Kidney (tissue), 22 donors: ENCODE measurements at places on chromosomes 2 and 18.

DNA sequence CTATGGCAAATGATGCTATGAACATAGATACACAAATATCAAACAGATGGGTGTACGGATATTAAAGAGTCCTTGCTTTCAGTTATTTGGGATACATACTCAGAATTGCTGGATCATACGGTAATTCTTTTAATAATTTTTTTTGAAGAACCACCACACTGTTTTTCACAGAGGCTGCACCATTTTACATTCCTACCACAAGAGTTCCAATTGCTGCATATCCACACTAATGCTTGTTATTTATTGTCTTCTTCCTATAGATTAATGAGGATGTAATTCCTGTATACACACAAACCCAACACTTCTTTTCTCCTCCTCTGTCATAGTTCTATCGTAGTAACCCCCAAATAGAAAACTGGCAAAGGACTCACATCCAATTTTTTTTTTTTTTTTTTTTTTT lies 21.7 kb downstream of the CD302 start:
- DNase-seq: no peak

GRCh38 chr2:178523596-178524134 lies 43.4 kb downstream of the PLEKHA3 start:
- DNase-seq: no peak

DNA sequence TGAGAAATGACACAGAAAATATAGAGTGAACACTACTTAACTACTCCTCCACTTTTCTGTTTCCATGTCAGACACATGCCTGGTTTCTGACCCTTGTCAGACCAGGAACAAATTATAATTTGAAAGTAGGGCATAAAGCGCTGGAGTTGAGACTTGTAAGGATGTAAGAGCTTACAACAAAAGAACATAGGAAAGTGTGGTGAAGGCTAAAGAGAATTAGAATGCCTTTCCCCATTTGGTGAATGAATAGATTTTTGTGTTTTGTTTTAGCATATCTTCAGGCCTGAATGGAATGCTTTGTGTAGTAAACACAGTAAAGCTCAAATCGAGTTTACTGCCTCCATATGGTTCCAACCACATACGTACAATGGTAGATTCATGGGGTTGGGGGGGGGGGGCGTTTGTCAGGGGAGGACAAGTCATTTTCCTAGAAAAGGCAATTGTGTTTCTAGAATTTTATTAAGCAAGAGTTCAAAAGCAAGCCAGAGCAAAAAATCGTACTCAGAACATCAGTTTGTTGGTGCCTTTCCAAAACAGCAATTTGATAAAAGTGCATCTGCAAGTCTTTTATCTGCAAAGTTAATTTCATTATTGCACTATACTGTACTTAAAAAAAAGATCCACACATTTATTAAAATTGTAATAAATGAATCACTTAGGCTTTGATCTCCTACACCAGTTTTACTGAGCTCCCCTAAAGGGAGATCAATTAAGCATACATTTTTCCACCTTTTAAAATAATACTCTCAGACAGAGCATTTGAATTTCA lies 30.9 kb downstream of the NRXN1 start:
- DNase-seq: no peak

DNA sequence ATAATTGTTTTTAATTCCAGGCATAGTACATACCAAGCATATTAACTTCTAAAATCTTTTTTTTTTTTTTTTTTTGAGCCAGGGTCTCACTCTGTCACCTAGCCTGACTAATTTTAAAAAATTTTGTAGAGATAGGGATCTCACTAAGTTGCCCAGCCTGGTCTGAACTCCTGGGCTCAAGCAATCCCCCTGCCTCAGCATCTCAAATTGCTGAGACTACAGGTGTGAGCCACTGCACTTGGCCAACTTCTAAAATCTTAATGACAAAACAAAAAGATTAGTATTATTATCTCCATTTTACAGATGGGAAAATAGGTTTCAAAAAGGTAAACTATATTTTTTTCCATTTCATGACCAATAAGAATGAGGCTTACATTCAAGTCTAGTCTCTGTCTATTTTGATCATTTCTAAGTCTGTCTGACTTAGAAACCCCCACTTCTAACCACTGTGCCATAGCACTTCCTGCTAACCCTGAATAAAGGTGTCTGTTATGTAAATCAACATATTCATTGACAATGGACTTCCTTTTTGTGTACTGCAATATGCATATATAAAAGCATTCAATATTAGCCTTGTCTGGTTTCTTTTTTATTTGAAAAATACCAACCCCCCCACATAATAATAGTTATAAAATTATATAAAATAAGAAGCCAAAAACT lies 28.7 kb upstream of the ZEB2 start:
- DNase-seq: no peak

- DNase-seq: no peak
These were observed 1072.5 kb downstream of the SUCLG1 start for GRCh38 chr2:83386549-83386948.

DNA sequence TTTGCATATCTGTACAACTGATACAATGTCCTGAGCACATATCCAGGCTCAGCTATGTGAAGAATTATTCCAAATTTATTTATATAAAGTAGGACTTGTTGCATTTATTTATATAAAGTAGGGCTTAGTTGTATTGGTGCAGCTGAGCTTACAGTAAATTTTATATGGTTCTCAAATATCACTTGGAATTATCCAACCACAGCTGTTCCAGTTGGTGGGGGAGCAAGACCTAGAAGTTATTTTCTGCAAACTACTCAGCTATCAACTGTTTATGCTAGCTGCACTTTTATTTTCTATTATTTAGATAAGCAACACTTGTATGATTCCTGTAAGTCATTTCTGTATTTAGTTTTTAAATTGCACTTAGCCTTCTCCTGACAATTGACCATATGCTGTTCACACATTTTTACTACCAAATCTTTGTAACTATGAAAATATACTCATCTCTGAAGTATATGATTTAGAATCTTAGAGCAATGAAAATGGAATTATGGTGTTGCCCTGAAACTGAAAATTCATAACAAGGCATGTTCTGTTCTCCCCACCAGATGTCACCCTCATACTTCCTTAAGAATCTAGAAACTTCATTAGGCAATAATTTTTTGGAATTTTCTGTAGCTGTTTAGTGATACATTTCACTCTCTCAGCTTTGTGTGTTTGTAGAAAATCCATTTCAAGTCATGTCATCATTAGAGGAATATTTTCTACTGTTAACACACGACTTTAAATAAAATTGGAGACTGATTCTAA lies 157.0 kb upstream of the CBLN2 start:
- DNase-seq: peak; percentile 26

GRCh38 chr2:10348891-10349290 lies 46.2 kb downstream of the HPCAL1 start:
- no peak for DNase-seq

GRCh38 chr2:241863536-241863954 lies 4.9 kb upstream of the PDCD1 start:
- peak; percentile 32 for DNase-seq

DNA sequence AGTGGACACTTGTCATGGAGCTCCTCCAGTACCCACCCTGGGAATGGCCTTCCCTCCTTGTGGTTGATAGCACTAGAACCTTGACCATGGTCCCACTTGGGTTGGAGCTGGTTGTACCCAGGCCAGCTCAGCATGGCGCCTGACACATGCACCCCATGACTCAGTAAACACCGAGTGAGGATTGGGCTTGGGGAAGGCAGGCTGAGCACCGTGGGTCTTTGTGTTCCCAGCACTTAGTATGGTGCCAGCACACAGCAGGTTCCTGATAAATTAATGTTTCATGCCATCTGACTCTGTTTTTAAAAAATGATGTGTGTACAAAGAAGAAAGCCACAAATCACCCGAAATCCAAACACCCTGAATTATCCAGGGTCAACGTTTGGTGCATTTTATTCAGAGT lies 69.8 kb downstream of the CIB4 start:
- no peak for DNase-seq

DNA sequence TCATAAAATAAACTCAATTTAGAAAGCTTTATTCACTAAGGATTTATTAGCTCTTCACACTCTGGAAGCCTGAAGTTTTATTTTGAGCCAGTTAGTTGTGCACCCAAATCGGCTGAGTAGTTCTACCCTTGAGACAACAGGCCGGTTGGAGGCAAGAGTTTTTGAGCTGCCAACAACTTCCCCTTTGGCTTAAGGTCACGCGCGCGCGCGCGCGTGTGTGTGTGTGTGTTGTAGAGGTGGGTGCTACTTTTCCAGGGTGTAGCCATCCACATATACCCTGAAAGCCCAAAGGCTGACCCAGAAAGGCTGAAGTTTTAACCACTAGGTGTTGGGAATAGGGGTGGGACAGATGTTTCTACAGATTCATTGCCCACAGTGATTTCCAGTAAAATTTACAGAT lies 150.2 kb upstream of the LHCGR start:
- peak; percentile 56 for DNase-seq

DNA sequence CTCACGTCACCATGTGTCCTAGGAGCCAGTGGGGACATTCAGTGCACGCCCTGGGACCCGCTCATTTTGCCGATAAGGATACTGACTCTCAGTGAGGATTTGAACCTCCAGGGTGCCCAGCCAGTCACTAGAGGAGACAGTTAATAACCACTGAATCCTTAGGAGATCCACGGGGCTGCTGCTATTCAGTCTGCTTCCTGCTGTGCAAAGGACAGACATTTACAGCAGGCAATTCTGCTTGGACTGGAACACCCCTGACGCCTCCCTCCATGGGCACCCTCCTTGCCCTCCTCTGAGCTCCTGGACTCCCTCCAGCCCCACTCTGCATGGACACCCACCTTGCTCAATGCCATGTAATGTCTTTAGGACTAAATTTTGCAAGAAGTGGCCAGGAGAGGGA lies 265.5 kb downstream of the EIPR1 start:
- DNase-seq: no peak

DNA sequence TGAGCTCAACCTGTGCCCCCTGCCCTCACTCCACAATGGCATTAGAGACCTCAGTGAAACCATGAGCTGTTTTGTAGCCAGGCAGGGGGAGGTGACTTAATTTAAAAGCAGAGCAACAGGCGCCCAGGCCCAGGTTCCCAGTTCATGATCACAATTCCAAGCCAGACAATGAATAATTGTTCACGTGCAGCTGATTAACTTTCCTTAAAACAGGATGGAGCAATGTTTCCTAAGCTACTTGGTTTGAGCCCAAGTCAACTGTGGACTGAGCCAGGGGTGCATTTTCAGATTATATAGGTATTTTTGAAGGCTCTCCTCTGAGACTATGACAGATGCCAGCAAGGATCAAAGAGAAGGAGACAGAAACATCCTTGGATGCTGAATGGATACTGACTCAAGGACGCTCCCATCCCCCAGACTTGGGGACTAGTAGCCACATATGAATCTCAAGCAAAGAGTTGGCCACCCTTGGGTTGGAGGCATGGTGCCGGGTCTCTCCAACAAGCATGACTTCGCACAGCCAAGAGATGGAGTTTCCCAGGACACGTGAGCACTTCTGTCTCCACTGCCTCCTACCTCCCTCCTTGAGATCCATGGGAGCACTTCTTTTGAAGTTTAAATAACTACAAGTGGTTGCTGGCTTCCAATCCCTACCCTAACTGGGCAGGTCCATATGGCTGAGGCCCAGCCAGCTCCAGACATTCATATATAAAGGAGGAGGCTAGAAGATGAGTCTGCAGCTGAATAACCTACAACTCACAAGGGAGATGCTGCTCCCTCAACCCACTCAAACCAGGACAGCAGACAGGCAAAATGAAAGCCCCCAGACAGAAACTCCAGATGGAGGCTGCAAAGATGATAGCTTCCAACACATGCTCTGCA lies 12.7 kb downstream of the SMAD7 start:
- DNase-seq: no peak

GRCh38 chr2:162118166-162119031 lies 33.6 kb downstream of the GCG start:
- DNase-seq: no peak

DNA sequence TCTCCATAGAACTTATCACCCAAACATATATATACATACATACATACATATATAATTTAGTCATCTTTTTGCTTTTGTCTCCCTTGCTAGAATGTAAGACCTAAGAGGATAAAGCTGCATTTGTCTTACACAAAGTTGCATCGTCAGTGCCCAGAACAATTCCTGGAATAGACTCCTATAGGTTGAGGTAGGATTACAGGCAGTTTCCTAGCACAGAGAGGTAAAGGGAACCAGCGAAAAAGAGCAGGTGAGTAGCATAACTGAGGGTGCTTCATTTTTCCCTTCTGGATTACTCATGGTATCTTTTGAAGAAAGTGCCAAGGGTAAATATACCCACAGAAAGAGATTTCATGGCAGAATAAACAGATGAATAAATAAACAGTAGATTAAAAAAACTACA lies 68.1 kb upstream of the AMMECR1L start:
- DNase-seq: no peak

DNA sequence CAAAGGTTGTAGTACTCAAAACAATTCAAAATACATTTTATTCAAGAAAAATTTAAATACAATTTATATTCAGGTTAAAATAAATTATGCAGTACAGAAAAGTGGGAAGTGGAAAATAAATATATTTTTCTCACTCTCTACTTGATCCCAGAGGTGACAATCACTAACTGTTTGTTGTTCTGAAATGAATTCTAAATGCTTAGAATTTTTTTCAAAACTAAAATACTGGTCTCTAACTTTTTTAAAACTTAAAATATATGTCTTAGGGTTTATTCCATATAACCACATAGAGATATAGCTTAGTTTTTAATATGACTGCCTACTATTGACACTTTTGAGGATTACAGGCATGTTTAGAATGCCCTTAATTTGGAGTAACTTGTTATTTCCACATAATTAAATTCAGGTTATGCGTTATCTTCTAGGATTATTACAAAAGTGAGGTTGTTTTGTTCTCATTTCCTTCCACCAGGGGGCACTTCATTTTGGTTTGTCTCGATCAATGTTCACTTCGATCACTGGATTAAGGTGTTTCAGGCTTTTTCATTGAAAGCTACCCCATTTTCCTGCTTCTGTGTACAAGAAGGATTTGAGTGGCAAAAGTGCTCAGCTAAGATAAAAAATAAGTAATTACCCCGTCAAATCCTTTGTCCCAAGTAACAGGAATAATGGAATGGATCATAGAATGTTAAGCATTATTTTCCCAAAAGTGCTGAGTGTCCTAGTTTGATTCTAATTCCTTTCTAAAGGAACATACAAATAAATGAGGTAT lies 27.1 kb upstream of the TFPI start:
- DNase-seq: no peak

DNA sequence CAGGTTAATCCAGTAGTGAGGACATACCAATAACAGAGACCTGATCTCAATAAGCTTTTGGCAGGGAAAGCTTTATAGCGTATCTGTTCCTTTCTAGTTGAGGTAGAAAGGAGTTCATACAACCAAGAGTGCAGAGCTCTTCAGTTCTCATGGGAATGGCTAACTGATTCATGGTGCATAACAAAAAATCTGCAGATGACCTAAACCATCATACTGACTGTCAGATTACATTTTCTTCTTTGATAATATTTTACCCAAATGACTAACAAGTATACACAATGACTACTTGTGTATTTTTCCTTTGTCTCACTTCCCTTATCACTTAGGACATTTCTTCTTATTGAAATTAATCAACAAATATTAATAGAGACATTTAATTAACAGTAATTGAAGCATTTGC lies 140.0 kb upstream of the SERTAD2 start:
- DNase-seq: no peak

GRCh38 chr2:30003128-30003527 lies 81.7 kb upstream of the ALK start:
- no peak for DNase-seq

GRCh38 chr2:437756-438393 lies 150.0 kb upstream of the ALKAL2 start:
- no peak for DNase-seq
